ENCODE measurements at places on chromosomes 1 and 21. TPM values are rescaled to one million over a fixed set of nuclear protein-coding genes. Genes with fewer than 3 reads are reported as not detected.
A peak's percentile ranks its signal among the peaks of the same experiment; 100 is the strongest.

- H3K27me3 ChIP-seq = no peaks in the 10 kb centered on the region
- H3K27ac ChIP-seq = no peak overlapping the region
- H3K4me3 ChIP-seq = no peak overlapping the region
- H3K36me3 ChIP-seq = no peaks in the 10 kb centered on the region
- H3K4me1 ChIP-seq = peaks cover 2% of the 10 kb centered on the region
- DNase-seq = no peak
Measured at GRCh38 chr1:119097380-119097779, 43.1 kb downstream of the WARS2 start.

DNA sequence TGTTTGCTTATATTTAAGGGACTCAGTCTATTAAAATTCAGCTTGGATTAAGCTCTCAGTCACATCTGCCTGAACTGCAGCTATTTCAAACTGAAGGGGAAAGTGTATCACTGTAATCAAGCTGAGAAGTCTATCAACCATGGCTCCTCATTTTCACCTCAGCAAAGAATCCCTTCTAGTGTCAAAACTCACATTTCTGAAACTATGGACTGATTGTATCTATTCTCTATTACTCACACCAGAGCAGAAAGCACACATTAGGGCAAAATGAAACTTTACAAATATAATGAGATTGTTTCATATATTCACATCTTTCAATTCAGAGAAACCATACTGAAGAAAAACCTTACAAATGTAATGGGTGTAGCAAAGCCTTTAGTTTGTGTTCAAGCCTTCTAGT is 14.6 kb upstream of the C1orf146 start:
- no peaks in the 10 kb centered on the region for H3K27me3 ChIP-seq
- peaks cover 14% of the 10 kb centered on the region for H3K4me1 ChIP-seq
- no peak overlapping the region for H3K27ac ChIP-seq
- H3K36me3 ChIP-seq = peaks cover 9% of the 10 kb centered on the region
- no peak for DNase-seq
- H3K4me3 ChIP-seq = no peak overlapping the region

- H3K27me3 ChIP-seq = no peaks in the 10 kb centered on the region
- no peak overlapping the region for H3K27ac ChIP-seq
- DNase-seq = no peak
- H3K4me3 ChIP-seq = no peak overlapping the region
- H3K4me1 ChIP-seq = peaks cover 13% of the 10 kb centered on the region
- H3K36me3 ChIP-seq = peaks cover 2% of the 10 kb centered on the region
Measured at GRCh38 chr1:52676249-52676903, 21.8 kb downstream of the COA7 start.

DNA sequence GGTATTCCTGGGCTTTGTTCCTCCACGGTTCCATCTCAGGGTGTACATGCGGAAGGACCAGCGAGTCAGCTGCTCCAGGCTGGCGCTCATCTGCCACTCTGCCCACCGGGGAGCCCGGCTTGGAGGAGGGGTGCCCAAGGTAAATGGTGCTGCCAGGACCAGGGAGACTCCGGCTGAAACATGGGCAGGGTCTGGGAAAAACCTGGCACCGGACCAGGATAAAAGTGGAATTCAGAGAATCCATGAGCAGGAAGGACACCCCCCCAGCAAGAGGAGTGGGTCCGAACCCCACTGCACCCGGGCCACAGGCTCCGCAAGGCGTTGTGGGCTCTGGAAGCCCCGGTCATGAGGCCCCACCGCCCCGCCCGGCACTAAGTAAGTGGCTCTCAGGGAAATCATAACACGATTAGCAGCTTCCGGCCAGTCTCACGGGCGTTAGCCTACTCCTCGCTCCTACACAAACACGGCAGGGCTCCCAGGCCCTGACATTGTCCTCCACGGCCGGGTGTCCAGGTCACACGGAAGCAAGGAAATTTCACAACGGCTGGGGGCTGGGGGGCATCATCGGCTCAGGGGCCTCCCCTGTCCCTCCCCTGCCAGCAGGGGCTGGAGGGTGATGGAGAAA is 21.1 kb downstream of the MEGF6 start:
- no peaks in the 10 kb centered on the region for H3K36me3 ChIP-seq
- no peak overlapping the region for H3K27ac ChIP-seq
- H3K4me1 ChIP-seq = no peaks in the 10 kb centered on the region
- H3K27me3 ChIP-seq = no peaks in the 10 kb centered on the region
- DNase-seq = no peak

GRCh38 chr1:55167224-55167871 is 47.8 kb downstream of the USP24 start:
- no peak overlapping the region for H3K4me3 ChIP-seq
- DNase-seq = no peak
- peaks cover 44% of the 10 kb centered on the region for H3K36me3 ChIP-seq
- no peaks in the 10 kb centered on the region for H3K27me3 ChIP-seq

GRCh38 chr1:32997381-32997891 is 32.8 kb upstream of the RNF19B start:
- no peak for DNase-seq
- H3K4me3 ChIP-seq = no peak overlapping the region
- peak overlapping the region; percentile 2 for H3K27ac ChIP-seq
- H3K4me1 ChIP-seq = peaks cover 36% of the 10 kb centered on the region
- no peaks in the 10 kb centered on the region for H3K27me3 ChIP-seq

GRCh38 chr1:6392809-6393399 is 663 bp downstream of the ACOT7 start:
- no peaks in the 10 kb centered on the region for H3K36me3 ChIP-seq
- no peaks in the 10 kb centered on the region for H3K27me3 ChIP-seq
- peaks cover 35% of the 10 kb centered on the region for H3K4me1 ChIP-seq
- H3K27ac ChIP-seq = peak overlapping the region; percentile 81

- H3K36me3 ChIP-seq = peaks cover 2% of the 10 kb centered on the region
- H3K4me3 ChIP-seq = no peak overlapping the region
- H3K4me1 ChIP-seq = no peaks in the 10 kb centered on the region
- no peak for DNase-seq
Measured at GRCh38 chr21:34498623-34499022, 13.4 kb downstream of the KCNE1 start.

- no peak for DNase-seq
- H3K4me3 ChIP-seq = no peak overlapping the region
- H3K4me1 ChIP-seq = peaks cover 15% of the 10 kb centered on the region
- H3K27ac ChIP-seq = no peak overlapping the region
Measured at GRCh38 chr1:61088163-61088974, 6.0 kb downstream of the NFIA start.

GRCh38 chr21:42755766-42756579 is 102.6 kb downstream of the PDE9A start:
- H3K27me3 ChIP-seq = peaks cover 2% of the 10 kb centered on the region
- H3K4me1 ChIP-seq = no peaks in the 10 kb centered on the region
- no peaks in the 10 kb centered on the region for H3K36me3 ChIP-seq
- DNase-seq = no peak
- H3K27ac ChIP-seq = no peak overlapping the region

DNA sequence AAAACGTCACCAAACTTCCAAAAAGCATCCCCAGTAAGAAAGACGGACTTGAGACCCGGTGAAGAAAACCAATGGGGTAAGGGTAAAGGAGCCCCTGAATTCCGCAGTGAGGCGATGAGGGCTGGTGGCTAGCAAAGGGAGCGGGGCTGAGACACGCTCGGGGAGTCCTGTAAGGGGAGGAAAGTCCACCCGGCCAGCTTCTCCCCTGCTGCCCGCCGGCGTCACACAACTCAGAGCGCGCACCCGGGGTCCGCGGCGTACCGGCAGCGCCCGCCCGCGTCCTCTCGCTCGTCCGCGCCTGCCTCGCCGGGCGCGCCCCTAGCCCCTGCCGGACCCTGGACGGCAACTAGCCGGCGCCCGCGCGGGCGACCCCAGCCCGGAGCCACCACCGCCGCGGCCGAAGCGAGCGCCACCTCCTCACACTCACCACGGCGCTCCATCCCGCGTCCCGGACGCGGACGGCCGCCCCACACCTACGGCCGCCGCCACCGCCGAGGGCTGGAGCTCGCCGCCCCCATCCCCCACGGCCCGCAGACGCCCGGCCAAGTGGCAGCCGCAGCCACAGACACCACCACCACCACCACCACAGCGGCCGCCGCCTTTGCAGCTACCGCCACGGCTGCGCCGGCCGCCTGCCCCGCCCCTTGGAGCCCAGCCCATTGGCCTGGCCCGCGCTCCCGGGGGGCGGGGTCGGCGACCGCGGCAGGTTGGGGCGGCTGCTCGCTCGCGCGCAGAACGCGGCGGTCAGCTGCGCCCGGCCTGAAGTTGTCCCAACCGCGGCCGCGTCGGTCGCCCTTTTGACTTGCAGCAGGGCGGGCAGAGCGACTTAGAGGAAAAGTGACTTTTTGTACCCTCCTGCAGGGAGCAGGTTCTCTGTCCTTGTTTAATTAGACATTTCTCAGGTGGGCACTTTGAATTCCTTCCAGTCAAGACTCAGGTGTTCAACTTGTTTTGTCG is 10.0 kb upstream of the ARHGAP29 start:
- H3K27me3 ChIP-seq = peaks cover 61% of the 10 kb centered on the region
- H3K27ac ChIP-seq = no peak overlapping the region
- H3K4me1 ChIP-seq = peaks cover 9% of the 10 kb centered on the region
- peak overlapping the region; percentile 53 for H3K4me3 ChIP-seq
- DNase-seq = no peak

GRCh38 chr1:159746666-159747065 is 32.3 kb upstream of the CRP start:
- H3K4me1 ChIP-seq = no peaks in the 10 kb centered on the region
- peaks cover 11% of the 10 kb centered on the region for H3K27me3 ChIP-seq
- no peak overlapping the region for H3K4me3 ChIP-seq
- H3K36me3 ChIP-seq = no peaks in the 10 kb centered on the region

GRCh38 chr1:24009406-24009805 is 29.3 kb upstream of the SRSF10 start:
- H3K27ac ChIP-seq = no peak overlapping the region
- no peaks in the 10 kb centered on the region for H3K4me1 ChIP-seq
- no peak overlapping the region for H3K4me3 ChIP-seq
- H3K27me3 ChIP-seq = peaks cover 49% of the 10 kb centered on the region

- no peak within 1 kb of the TSS for H3K27ac ChIP-seq
- H3K36me3 ChIP-seq = no peaks in the 10 kb centered on the region
- peak within 1 kb of the TSS; percentile 73 for H3K4me3 ChIP-seq
- H3K4me1 ChIP-seq = peaks cover 20% of the 10 kb centered on the region
- peaks cover 18% of the 10 kb centered on the region for H3K27me3 ChIP-seq
Measured at GRCh38 chr1:115089420-115090185, at the start of gene TSPAN2. TSS of gene TSPAN2 (minus strand) at chr1:115089503. CDS start at chr1:115089432, 71 bp downstream.

DNA sequence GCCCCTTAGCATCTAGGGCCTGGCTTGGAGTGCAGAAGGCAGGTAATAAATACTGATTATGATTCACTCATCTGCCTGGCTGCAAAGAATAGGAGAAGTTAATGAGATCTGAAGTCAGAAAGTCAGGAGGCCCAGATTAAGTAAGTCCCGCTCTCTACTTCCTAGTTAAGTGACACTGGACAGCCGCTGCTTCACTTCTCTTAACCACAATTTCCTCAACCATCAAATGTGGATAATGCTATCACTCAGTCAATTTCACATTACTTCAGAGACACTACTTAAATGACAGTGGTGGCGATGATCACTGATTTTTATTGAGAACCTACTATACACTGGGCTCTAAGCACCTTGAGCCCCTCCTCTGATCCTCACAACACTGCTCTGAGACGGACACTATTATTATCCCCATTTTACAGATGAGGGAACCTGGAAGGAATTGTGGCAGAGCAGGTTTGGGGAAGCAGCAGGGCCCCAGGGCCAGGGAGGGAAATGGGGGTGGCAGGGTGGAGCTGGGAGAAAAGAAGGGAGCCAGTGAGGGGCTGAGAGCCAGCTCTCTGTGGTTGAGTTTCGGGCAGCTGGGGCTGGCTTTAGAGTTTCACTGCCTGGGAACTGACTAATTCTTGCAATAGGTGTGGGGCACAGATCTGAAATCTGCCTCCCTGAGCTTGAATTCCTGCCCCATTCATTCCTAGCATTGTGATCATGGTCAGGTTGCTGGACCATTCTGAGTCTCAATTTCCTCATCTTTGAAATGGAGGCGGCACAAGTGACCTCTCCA is 2.4 kb upstream of the E2F2 start:
- H3K36me3 ChIP-seq = peaks cover 16% of the 10 kb centered on the region
- DNase-seq = peak; percentile 63

- peaks cover 9% of the 10 kb centered on the region for H3K27me3 ChIP-seq
- H3K4me1 ChIP-seq = peaks cover 27% of the 10 kb centered on the region
- peaks cover 12% of the 10 kb centered on the region for H3K36me3 ChIP-seq
- DNase-seq = no peak
- H3K4me3 ChIP-seq = no peak overlapping the region
- no peak overlapping the region for H3K27ac ChIP-seq
Measured at GRCh38 chr21:34892209-34892608, 156.9 kb downstream of the RUNX1 start.

GRCh38 chr1:40919475-40920011 is 57.4 kb upstream of the CITED4 start:
- no peaks in the 10 kb centered on the region for H3K4me1 ChIP-seq
- no peaks in the 10 kb centered on the region for H3K36me3 ChIP-seq
- H3K27ac ChIP-seq = no peak overlapping the region
- no peaks in the 10 kb centered on the region for H3K27me3 ChIP-seq
- DNase-seq = no peak

Gene C1QC
- total RNA-seq = not detected

Gene DMBX1
- total RNA-seq = not detected

Gene RNF186
- total RNA-seq = not detected

Gene ZNF683
- 26.3 TPM for total RNA-seq

Gene TFF3
- not detected for total RNA-seq

Gene TP73
- 15.2 TPM for total RNA-seq

Gene NPR1
- total RNA-seq = 0.05 TPM

Gene TEX38
- total RNA-seq = not detected

Gene NUP133
- 45.4 TPM for total RNA-seq

Gene C1orf185
- total RNA-seq = not detected

Gene NR1I3
- not detected for total RNA-seq
